Right lobe of liver (tissue), 6 donors: ENCODE measurements at places on chromosomes 11 and 22.

DNA sequence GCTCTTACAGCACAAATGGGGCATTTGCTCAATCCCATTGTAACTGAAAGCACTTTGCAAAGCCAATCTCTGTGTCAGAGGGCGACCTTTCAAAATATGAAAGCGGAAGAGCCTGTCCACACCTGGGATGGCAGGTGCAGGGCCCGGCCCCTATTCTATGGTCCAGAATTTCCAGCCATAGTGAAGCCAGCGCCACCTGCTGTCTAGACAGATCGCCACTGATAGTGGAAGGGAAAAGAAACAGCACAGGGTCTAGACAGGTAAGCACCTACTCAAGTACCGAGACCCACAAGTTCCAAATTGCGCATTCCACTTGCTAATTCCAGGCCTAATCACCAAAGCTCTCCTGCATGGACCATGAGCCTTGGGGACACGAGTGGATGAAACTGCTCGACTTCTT, 141.4 kb downstream of the NTM start:
- H3K27me3 ChIP-seq = no peaks in the 10 kb centered on the region
- DNase-seq = peak; percentile 52
- no peaks in the 10 kb centered on the region for H3K36me3 ChIP-seq
- no peak overlapping the region for H3K4me3 ChIP-seq
- no peaks in the 10 kb centered on the region for H3K4me1 ChIP-seq

- no peak overlapping the region for H3K27ac ChIP-seq
- H3K36me3 ChIP-seq = no peaks in the 10 kb centered on the region
- H3K4me1 ChIP-seq = no peaks in the 10 kb centered on the region
- no peak for DNase-seq
Observed at GRCh38 chr11:102683277-102683676, 22.3 kb downstream of the MMP27 start.

GRCh38 chr11:83863272-83863671, 577.1 kb upstream of the CCDC90B start:
- H3K4me3 ChIP-seq = no peak overlapping the region
- H3K27me3 ChIP-seq = no peaks in the 10 kb centered on the region
- H3K27ac ChIP-seq = no peak overlapping the region
- H3K4me1 ChIP-seq = no peaks in the 10 kb centered on the region
- no peaks in the 10 kb centered on the region for H3K36me3 ChIP-seq

- H3K27me3 ChIP-seq = no peaks in the 10 kb centered on the region
- no peak overlapping the region for H3K27ac ChIP-seq
- no peak for DNase-seq
- no peaks in the 10 kb centered on the region for H3K36me3 ChIP-seq
Observed at GRCh38 chr22:47230251-47230650, 467.8 kb downstream of the TBC1D22A start.

- no peak overlapping the region for H3K4me3 ChIP-seq
- no peaks in the 10 kb centered on the region for H3K36me3 ChIP-seq
- H3K27me3 ChIP-seq = no peaks in the 10 kb centered on the region
- no peak overlapping the region for H3K27ac ChIP-seq
Observed at GRCh38 chr11:48107188-48107704, 109.4 kb upstream of the OR4B1 start.

- H3K36me3 ChIP-seq = no peaks in the 10 kb centered on the region
- DNase-seq = no peak
- H3K4me3 ChIP-seq = peak overlapping the region; percentile 76
- peaks cover 19% of the 10 kb centered on the region for H3K4me1 ChIP-seq
Observed at GRCh38 chr11:62856333-62856895, 17.0 kb upstream of the WDR74 start.

GRCh38 chr11:44766112-44766971, 39.6 kb downstream of the TSPAN18 start:
- no peaks in the 10 kb centered on the region for H3K36me3 ChIP-seq
- H3K27me3 ChIP-seq = no peaks in the 10 kb centered on the region
- no peak for DNase-seq

GRCh38 chr22:47048123-47049077, 285.9 kb downstream of the TBC1D22A start:
- no peak overlapping the region for H3K27ac ChIP-seq
- no peaks in the 10 kb centered on the region for H3K4me1 ChIP-seq
- H3K36me3 ChIP-seq = no peaks in the 10 kb centered on the region
- no peak overlapping the region for H3K4me3 ChIP-seq

DNA sequence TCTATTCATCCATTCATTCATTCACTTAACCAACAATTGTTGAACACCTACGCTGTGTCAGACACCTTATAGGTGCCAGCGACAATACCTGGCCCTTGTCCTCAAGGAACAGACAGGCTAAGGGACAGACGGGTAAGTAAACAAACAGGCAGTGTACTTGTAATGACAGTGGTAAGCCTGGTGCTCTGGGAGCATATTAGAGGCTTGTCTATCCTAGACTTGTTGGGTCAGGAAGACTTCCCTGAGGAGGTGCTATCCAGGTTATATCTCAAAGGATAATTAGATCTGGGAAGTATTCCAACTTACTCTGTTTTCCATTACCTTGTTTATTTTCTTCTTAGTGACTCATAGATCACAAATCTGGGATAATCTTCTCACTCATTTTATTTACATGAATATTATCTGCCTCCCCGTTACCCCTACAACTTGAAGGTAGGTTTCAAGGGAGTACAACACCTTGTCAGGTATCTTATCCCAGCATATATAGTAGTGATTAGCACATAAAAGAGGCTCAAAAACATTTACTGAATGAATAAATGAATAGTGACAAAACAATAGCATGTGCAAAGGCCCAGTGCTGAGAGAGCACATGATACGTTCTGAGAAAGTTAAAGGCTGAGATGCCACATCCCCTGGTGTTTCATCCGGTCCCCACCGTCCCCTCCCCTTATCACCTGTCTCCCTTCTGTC, 75.3 kb upstream of the NCAM1 start:
- DNase-seq = no peak
- no peaks in the 10 kb centered on the region for H3K27me3 ChIP-seq
- no peaks in the 10 kb centered on the region for H3K36me3 ChIP-seq

DNA sequence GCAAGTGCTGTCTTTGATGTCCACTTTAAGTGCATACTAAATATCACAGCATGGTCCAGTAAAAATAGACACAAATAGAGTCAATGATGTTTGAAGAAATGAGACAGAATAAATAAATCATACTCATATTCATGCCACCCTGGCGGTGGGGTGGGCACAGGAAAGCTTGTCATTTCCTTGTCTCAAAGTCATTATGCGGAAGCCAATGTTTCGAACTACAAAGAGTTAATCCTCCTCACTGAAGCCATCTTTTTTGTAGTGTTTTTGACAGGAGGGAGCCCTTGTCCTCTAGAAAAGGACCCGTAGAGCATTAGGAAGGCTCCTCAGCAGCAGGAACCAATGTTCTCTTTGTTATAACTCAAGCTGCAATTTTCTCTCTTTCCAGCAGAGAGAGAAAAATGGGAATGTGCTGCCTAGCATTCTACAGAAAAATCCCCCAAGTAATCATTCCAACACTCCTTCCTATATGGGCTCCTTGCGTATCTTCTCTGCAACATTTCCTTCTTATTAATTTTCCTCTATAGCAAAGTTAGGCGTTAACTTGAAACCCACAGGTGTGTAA, 30.6 kb downstream of the SC5D start:
- no peaks in the 10 kb centered on the region for H3K36me3 ChIP-seq
- H3K4me3 ChIP-seq = no peak overlapping the region
- no peaks in the 10 kb centered on the region for H3K27me3 ChIP-seq
- DNase-seq = no peak

GRCh38 chr11:102467080-102467708, 14.6 kb upstream of the TMEM123 start:
- no peaks in the 10 kb centered on the region for H3K4me1 ChIP-seq
- no peaks in the 10 kb centered on the region for H3K27me3 ChIP-seq
- H3K27ac ChIP-seq = no peak overlapping the region
- no peaks in the 10 kb centered on the region for H3K36me3 ChIP-seq
- no peak for DNase-seq
- no peak overlapping the region for H3K4me3 ChIP-seq

DNA sequence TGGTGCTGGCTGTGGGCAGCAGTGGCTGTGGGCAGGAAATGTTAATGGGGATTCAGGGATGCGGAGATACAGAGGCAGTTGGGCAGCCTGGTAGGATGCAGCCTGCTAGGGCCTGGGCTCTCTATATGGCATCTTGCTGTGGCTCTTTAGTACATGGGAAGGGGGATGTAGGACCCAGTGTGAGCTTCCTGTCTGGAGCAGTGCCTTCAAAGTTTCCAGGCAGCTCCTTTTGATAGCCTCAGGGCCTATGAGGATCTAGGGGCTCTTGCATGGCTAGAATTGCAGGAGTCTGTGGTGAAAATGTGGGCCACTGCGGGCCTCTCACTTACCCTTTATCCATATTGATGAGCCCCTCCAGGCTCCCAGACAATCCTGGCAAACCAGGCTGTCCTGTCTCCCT, 213.2 kb upstream of the SNX19 start:
- H3K36me3 ChIP-seq = no peaks in the 10 kb centered on the region
- no peaks in the 10 kb centered on the region for H3K4me1 ChIP-seq
- no peak for DNase-seq
- no peak overlapping the region for H3K27ac ChIP-seq
- no peak overlapping the region for H3K4me3 ChIP-seq

DNA sequence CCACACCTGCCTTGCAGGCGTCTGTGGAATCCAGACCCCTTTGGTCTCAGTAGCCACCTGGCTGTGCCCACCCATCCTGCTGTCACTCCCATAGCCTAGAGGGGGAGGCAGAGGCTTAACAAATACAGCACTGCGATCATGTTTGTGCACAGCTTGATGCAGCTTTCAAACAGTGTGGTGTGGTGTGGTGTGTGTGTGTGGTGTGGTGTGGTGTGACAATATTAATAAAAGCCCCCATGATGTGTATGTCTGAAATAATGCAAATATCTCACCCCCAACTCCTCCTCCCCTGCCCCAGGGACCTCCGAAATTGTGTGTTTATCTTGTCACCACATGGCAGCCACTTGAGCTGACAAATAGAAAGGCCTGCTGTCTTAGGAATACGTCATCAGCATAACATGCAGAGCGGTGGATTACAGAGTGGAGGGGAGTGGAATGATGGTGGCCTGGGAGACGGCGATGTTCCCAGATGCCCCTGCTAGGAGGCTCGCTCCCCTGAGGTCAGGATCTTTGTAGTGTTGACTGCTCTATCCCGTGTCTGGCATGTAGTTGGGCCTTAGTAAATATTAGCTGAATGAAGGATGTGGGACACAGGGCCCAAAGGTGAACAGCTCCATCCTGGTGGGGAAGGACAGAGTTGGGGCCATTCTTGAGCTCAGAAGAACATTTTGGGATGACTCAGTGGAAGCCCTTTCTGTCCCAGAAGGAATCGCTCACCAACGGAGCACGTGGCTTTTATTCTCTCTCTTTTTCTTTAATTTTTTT, 2.8 kb downstream of the PDXP start:
- H3K27ac ChIP-seq = no peak overlapping the region
- H3K27me3 ChIP-seq = no peaks in the 10 kb centered on the region
- no peak for DNase-seq
- peaks cover 39% of the 10 kb centered on the region for H3K4me1 ChIP-seq

DNA sequence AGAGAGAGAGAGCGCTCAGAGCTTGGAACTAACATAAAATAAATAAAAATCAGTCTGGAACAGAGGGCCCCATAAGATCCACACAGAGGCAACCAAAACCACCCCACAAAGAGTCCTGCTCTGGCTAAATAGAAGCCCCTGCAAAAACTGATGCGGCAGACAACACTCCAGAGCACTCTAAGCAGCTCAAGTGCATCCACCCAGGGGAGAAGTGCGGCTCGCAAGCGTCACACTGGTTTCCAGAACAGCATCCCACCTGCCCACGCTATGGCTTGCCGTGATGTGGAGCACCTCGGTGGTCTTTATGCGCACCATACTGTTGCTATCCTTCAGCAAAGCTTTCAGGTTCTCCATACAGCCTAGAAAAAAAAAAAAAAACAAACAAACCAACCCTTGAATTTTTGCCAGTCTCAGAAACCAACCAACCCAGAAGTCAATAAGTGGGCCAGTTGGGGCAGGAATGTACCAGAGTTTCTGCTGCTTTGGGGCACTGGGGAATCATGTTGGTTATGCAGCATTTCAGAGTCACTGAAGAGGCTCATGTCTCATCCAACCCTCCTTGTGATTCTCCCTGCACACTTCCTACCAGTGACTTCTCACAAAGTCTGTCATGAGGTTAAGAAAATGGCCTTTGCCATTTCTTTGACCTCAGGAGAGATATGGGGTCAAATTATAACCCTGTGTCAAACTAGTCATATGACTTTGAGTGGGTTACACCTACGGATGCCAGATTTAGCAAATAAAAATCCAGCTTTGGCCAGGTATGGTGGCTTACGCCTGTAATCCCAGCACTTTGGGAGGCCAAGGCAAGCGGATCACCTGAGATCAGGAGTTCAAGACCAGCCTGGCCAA, 3.0 kb downstream of the RSPH14 start:
- H3K27me3 ChIP-seq = no peaks in the 10 kb centered on the region
- peak; percentile 52 for DNase-seq
- no peak overlapping the region for H3K27ac ChIP-seq
- H3K4me1 ChIP-seq = peaks cover 7% of the 10 kb centered on the region
- no peaks in the 10 kb centered on the region for H3K36me3 ChIP-seq
- no peak overlapping the region for H3K4me3 ChIP-seq

DNA sequence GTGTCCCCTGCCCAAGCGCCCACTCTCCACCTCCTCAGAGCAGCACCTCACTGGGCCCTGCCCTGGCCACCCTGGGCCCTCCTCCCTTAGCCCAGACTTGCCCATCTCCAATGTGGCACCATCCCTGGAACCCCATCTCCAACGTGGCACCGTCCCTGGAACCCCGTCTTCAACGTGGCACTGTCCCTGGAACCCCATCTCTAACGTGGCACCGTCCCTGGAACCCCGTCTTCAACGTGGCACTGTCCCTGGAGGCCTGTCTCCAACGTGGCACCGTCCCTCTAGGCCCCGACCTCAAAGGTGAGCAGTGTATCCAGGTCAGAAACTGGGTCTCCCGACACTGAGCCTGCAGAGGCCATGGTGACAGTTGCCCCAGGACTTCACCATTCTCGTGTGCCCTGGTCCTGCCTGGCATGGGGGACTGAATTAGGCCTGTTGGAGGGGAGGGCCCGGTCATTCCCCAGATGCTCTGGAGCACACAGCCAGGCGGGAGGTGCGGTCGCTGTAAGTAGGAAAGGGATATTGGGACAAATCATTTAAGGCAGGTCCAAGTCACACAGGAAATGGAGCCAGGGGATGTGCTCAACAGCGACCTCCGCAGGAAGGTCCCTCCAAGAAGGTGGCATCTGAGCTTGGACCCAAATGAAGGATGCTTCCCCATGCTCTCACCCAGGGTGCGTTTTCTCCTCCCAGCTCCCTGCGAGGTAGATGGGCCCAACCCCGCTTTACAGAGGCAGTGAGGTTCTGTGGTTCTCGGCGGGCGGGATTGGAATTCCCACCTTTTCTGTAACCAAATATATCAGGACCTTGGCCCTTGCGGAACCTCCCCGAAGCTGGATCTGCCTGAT, 2.4 kb upstream of the CTSD start:
- peaks cover 2% of the 10 kb centered on the region for H3K36me3 ChIP-seq
- H3K4me1 ChIP-seq = no peaks in the 10 kb centered on the region
- no peak overlapping the region for H3K4me3 ChIP-seq
- no peaks in the 10 kb centered on the region for H3K27me3 ChIP-seq
- no peak overlapping the region for H3K27ac ChIP-seq

- peaks cover 19% of the 10 kb centered on the region for H3K4me1 ChIP-seq
- peak overlapping the region; percentile 75 for H3K27ac ChIP-seq
- H3K36me3 ChIP-seq = no peaks in the 10 kb centered on the region
- no peak overlapping the region for H3K4me3 ChIP-seq
Observed at GRCh38 chr11:68859123-68859522, 17.4 kb upstream of the CPT1A start.
